ENCODE measurements at places on chromosomes 7 and 10.

DNA sequence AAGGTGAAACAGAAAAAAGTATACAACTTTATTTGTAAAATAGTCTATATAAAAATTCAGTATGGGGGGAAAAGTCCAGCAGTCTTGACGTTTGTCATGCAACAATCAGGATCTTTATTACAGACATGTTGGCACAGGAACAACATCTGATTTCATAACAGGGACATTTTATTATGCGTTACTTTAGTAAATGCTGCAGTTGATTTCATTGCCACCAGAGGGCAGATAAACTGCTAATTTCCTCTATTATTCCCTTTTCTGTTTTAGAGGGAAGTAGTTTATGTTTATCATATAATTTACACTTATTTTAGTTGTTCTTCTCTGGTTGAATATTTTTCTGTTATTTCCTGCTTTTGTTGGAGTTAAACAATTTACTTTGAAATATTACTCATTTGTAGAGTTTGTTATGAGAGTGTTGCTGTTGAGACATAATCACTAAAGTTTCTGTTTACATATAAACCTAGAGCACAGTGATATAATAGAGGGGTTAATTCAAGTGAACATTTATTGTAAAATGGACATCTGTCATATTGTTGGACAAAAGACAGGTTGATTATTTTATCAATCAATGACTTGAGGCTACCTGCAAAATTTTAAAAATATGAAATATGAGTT lies 3.3 kb downstream of the PLXDC2 start:
- DNase-seq, result no peak

DNA sequence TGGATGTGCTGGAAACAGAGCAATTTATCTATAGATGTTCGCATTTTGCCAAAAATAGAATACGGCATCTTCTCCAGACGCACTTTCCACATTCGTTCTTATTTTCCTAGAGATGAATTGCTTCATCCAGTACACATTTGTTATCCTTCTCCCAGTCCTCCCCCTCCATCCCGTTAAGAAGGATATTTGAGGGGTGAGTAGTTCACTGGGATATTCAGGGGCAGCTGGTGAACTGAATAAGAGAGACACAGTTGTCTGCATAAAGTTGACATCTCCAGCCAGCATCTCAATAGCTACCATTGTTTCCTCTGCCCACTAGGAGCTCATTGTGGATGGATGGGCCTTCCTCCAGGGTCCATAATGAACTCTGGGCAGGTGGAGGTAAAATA lies 456.8 kb upstream of the NRP1 start:
- no peak for DNase-seq

DNA sequence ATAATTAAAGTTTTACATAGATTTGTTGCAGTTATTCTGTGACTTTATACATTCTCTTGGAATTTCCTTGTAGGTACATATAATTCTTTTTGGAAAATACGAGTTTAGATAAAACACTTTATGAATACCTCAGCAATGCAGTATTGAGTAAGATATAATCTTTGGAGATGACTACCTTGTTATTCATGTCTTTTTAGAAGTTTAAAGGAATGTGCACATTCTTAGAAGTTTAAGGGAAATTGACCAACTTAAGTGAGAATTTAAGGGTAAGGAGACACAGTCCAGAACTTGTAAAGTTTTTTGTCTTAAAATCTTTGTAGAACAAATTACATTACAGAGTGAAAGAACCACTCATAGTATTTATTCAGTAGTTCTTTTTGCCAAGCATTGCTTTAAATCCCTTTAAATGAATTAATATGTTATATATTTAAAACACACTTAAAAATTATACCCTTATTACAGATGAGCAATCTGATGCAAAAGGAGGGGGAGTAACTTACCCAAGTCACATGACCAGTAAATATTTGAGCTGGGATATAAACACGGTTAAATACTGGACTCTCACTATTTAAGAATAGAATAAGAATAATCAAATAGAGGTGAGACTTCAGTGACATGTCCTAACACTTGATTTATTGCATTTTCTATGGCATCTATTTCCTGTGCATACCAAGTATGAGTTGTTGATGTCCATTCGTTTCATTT lies 139.5 kb upstream of the FERD3L start:
- DNase-seq, result no peak

- no peak for DNase-seq
Observed at GRCh38 chr10:18753312-18753895, 94.2 kb downstream of the ARL5B start.

DNA sequence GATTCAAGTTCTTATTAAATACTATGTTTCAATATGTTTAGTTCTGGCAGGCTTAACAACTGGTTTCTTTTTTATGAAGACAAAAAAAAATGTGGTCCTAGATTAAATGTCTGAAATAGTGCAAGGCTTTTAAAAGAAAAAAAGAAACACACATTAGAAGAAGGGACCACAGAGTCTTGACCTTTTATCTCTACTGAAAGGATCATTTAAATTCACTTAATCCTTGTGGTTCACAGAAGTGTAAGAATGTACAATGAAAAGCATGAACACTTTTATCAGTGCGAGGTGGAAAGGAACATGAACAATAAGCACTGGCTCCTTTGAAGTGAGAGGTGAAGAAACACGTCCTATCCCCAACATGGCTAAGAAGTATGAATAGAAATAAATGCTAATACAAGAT lies 765.1 kb downstream of the MAGI2 start:
- DNase-seq, result no peak

GRCh38 chr10:18472977-18473376 lies 178.4 kb downstream of the NSUN6 start:
- DNase-seq, result no peak

- no peak for DNase-seq
Observed at GRCh38 chr10:104456802-104457542, 103.3 kb downstream of the CFAP58 start.

- no peak for DNase-seq
Observed at GRCh38 chr10:117663750-117664149, 121.2 kb downstream of the EMX2 start.

DNA sequence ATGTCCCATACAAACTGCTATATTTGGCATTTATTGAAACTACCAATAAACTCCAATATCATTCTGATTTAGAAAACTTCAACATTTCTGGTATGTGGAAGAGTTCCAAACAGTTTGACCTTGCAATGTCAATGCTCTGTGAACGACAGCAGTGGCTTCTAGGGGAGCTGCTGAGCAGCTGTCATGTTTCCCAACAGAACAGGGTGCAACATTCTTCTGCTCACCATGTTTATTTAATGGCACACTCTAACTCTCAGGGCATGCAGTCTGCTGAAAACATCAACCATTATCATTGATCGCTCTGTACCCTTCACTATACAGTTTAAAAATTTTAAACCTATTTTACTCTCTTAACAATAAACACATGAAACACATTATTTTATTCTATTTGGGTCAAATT lies 25.9 kb downstream of the LMOD2 start:
- no peak for DNase-seq

- DNase-seq, result no peak
Observed at GRCh38 chr7:92623544-92623943, 33.4 kb upstream of the FAM133B start.

- no peak for DNase-seq
Observed at GRCh38 chr7:5525271-5526099, 101.9 kb upstream of the TNRC18 start.

DNA sequence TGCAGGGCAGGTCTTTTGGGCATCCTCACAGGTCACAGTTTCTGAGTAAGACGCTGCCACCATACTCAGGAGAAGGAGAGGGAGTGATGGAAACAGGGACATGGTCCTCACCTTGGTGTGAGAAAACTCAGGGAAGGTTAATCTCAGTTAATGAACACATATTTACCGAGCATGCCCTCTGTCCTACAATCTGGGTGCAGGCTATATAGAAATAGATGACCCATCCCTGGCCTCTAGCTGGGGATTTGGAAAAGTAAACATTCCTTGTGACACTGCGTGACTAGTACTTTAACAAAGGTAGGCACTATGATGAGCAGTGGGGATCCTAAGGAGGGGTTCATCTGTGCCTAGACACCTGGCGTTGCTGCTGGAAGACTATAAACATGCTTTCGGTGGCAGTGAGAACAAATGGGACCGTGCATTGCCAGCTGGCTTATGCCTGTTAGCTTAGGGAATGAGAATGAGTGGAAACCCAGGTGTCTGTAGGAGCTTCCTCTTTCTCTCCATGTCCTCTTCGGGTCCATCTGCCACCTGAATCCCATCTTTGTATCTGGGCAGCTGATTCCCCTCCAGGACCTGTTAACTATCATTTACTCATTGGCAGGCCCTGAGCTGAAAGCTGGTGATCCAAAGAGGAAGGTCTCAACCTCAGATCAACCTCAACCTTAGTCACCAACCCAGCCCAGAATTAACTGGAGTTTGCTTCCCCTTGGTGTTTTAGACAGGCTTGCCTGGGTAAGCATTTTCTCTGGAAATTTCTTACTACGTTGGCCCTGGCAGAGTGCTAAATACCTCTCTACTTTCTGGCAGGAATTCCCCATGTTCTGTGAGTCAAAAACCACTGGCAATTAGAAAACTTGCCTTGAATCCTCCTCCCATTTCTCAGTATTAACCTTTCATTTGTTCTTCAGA lies 794 bp downstream of the MBL2 start:
- no peak for DNase-seq

DNA sequence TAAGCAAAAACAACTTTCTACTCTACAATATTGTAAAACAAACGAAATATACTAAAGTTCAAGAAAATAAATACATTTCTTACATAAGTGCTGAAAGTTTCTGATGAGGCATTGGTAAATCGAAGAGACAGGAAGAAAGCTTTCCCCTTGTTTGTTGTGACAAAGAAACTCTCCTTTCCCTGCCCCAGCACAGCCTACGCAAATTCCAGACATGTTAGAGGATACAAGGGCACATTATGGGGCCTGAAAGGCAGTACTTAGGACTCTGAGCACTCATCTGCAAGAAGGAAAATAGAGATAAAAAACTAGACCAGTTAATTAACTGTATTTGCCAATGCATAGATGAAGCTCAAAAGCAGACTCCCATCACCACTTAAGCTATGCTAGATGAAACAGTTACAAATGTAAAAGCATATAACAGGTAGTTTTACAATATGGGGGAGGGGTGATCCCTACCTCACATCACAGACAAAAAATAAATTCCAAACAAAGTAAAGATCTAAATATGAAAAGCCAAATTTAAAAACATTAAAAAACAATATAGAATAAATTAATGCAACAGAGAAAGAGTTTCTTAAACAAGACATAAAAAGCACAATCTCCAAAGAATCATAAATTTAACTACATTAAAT lies 21.8 kb downstream of the ARHGAP19 start:
- DNase-seq, result no peak

DNA sequence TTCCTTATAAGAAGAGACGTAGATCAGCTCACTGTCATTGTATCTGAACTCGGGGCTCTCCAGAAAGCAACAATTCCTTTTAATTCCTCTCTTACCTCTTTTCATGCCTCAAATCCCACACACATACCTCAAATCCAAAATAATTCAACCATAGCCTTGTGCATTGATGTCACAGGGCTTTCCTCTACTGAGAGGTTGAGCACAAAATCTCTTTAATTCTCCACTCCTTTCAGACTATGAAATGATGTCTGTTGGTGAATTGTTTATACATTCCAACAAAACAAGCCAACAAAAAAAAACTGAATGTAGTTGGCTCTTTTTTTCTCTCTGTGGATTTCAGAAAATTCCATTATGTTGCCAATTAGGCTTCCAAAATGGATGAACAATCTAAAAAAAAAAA lies 53.2 kb downstream of the BPGM start:
- no peak for DNase-seq

- DNase-seq, result no peak
Observed at GRCh38 chr10:84783386-84783785, 455.0 kb downstream of the CCSER2 start.

GRCh38 chr7:108598914-108599580 lies 29.4 kb downstream of the DNAJB9 start:
- no peak for DNase-seq

DNA sequence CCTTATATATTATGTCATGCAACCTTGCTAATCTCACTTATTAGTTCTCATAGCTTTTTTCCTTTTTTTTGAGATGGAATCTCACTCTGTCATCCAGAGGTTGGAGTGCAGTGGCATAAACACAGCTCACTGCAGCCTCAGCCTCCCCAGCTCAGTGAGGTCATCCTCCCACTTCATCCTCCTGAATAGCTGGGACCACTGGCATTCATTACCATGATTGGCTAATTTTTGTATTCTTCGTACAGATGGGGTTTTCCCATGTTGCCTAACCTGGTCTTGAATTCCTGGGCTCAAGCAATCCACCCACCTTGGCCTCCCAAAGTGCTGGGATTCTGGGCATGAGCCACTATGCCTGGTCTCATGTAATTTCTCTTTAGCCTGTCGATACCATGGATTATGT lies 89.1 kb upstream of the TRIM24 start:
- no peak for DNase-seq

DNA sequence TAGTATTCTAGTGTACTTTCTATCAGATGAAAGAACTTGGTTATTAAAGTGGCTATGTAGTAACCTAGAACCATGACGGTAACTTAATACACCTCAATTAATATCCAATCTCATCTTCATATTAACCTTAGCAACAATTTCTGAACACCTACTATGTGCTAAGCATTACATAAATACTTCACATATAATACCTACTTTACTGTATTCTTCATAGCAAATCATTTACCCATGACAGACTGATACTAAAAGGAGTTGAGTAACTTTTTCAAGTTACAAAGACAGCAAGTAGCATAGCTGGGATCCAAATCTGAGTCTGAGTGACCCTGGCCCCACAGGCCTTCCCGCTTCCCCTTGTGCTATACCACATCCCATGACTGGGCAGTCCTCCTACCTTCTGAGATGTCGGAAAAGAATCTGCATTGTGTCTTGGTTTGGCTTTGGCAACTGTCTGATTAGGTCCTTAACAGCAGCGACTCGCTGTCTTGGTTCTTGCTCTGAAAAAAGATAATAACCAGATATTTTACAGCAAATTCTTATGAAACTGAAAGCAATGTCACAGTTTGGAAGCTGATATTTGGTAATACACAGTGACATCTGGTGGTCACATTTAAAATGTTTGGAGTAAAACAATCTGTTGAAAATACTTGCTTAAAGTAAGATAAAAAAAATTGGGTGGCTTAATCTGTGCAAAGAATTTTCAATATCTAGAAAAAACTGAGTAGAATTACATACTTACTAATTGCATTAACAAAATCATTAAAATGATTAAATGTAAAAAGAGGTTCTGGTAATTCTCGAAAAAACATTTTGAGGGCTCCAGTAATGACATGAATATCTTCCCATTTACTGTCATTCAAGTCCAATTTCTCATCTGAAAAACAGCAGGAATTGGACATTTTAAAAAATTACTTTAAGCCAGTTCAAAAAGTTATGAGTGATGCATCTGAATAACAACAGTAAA lies 120.1 kb downstream of the ARHGAP12 start:
- peak; percentile 35 for DNase-seq

DNA sequence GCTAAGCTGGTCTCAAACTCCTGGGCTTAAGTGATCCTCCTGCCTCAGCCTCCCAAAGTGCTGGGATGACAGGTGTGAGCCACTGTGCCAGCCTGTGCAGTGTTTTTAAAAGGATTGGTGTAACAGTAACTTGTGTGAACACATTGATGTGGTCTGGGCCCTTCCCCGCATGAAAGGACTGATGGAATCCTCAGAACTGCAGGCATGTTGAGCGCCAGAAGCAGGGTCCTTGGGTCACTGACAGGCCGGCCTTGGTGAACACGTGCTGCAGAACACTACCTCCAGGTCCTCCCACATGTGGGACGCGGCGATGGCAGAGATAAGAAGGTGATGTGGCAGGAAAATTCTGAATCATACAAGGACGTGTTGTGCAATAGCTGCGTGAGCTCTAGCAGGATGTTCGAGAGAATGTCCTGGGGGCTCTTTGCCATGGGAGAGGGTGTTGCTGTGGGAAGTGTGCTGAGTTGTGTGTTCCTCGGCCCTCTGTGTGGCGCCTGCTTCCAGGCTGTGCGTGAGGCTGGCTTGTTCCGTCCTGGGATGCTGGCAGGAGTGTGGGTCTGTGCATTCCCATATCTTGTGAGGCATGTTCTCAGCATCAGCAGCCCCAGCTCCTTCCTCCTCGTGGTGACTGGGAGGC lies 68.2 kb downstream of the DNAJB6 start:
- DNase-seq, result no peak
